ENCODE measurements at places on chromosomes 2 and 18.
A peak's percentile ranks its signal among the peaks of the same experiment; 100 is the strongest.

GRCh38 chr2:21422050-21422449 lies 298.3 kb downstream of the TDRD15 start:
- no peak for DNase-seq

DNA sequence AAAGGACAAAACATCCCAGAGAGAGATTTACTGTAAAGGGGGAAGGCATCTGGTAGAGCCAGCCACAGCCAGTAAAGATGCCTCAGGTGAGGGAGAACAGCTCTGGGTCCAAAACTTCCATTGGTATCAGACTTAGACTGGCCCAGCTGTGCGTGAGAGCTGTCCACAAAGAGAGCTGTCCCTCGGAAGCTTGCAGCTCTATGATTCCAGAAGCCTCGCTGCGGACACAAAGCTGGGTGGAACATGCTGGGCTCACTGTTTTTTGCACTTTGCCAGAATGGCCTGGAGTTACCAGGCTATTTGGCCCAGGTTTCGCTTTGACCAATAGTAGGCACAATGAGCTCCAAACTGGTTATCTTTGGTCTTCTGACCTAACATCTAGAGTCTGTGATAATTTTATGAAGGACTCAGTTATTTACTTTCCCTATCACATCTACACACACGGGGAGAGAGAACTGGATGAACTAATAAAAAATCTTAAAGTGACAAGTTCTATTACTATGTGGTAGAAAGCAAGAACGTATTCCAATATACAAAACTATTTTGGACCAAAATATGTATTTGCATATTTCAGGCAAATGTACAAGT lies 101.9 kb downstream of the DNER start:
- no peak for DNase-seq

- no peak for DNase-seq
Observed at GRCh38 chr18:38310936-38311335, 745.3 kb upstream of the CELF4 start.

DNA sequence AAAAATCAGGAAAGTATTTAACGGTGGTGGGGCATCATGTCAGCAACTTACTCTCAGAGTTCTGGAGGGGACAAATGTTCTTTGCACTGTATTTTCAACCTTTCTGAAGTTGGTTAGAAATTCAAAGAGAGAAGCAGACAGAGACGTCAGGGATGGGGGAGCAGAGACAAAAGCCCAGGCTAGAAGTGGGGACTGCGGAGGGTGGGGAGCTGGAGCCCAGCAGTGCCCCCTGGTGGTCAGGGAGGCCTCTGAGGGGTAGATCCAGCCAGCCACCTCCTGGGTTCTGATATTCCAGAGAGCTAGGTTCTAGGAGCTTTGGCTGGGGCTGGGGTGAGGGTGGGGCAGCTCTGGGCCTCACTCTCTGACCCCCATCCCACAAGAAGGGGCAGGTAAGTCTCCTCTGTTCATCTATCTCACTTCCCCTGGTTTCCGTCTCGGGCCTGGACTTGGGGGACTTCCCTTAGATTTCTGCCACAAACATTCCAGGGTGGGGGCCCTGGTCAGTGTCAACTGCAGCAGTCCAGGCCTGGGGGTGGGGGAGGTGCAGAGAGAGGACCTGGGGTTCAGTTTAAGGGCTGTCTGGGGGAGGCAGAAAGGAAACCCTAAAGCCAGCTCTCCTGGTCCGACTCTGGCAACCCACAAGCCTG lies 8.9 kb downstream of the TNS1 start:
- no peak for DNase-seq

DNA sequence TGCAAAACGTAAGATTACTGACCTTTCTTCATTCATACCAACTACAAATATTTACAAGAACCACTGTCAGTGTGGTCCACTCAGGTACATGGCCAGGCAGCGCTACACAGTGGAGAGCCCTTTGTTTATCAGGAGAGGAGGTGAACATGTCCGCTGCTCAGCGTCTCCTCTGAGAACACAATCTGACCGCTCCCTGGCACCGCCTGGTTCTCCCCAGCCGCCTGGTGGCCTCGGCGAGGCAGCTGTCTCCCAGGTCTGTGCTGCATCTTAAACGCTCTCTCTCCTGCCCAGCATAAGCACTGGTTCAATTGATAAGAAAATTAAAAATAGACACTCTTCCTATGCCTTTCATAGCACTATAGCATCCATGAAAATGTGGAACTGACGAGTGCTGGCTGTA lies 146.8 kb upstream of the PXDN start:
- DNase-seq = peak; percentile 4

GRCh38 chr2:239098288-239098970 lies 250.5 kb downstream of the TWIST2 start:
- no peak for DNase-seq

DNA sequence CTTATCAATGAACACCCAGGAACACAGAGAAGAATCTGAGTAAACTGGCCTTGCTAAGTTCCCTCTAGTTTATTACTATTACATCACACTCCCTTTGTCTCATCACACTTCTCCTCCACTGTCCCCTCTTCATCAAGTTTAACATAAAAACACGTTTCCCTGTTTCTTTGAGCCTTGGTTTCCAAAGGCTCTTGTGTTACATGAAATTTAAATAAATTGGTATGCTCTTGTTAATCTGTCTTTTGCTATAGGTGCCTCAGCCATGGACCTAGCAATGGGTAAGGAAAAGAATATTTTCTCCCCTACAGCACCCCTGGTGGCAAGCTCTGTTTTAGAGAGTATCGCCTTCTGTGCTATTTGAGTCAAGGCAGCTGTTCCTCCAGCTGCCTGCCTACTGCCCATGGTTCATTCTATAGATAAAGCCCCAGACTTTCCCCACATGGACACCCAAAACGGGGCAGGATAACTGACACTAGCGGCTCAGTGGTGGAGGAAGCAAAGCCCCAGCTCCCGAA lies 31.8 kb downstream of the TGIF1 start:
- DNase-seq = no peak

GRCh38 chr2:171522052-171522787 lies at the start of gene CYBRD1:
CYBRD1 (plus strand) TSS chr2:171522474; CDS start chr2:171522546, 72 bp downstream.
- no peak for DNase-seq

- DNase-seq = no peak
Observed at GRCh38 chr2:25473758-25474340, 132.1 kb upstream of the DNMT3A start.

DNA sequence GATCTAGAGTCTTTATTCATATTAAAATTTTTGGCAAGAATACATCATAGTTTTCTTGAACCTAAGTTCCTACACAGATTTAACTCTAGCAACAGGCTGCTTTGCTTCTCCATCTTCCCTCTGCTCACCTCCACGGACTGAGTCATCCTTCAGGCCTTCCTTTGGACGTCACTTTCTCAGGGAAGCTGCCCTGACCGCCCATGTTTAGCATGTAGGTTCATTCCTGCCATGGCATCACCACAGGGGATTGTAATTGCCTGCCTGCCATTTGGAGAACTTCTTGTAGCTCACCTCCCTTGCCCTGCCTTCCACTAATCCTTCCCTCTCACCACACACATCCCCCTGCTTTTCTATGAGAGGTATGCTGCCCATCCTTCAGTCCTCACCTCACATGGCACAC lies 43.9 kb upstream of the B3GNT2 start:
- no peak for DNase-seq

GRCh38 chr2:85175369-85176299 lies 42.4 kb downstream of the TCF7L1 start:
- DNase-seq = no peak

GRCh38 chr18:45916302-45916701 lies 50.8 kb downstream of the EPG5 start:
- DNase-seq = no peak

DNA sequence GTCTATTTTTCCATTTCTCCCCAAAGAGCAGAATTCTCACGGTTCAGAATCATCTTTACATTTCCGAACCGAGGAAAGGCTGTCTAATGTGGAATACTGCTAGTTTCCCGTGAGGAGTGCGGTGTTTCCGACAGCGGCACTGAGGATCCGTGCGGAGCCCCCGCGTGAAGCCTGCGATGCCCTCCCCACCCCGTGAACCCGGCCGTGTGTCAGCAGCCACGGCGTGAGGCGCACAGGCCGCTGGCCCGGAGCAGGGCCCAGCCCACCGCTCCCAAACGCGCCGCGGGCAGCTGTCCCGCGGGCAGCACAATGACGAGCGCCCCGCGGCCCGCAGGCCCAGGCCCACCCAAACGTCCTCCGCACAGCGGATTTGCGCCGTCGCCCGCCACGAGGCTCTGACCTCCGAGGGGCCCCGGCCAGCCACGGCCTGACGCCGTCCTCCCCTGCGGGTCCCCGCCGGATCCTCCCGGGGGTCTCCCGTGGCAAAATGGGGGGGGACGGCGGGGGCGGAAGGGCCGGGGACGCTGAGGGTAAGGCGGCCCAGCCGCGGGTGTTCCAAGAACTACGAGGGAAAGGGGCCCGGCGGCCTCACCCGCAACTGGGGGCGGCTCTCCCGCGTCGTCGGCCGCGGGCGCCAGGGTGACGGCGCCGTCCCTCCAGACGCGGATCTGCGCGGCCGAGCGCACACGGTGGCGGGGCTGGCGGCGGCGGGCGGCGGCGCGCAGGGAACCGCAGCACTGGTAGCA lies 796 bp downstream of the SPIRE1 start:
- DNase-seq = no peak

DNA sequence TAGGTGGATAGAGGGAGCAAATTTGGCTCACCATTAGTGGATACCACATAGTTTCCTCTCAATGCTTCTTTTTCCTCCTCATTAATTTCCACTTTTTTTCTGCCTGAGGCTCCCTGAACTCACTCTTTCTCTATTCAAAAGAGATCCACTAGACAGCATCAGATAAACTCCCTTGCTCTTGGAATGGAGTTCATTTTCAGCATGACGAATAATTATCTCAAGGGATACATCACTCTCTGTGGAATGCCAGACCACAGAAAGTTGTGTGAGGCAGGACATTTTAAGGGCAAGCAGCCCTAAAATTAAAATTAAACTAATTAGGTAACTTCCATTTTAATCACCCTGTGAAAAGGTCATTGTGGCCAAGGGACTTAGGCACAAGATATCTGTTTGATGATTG lies 1920.1 kb upstream of the CELF4 start:
- DNase-seq = no peak

DNA sequence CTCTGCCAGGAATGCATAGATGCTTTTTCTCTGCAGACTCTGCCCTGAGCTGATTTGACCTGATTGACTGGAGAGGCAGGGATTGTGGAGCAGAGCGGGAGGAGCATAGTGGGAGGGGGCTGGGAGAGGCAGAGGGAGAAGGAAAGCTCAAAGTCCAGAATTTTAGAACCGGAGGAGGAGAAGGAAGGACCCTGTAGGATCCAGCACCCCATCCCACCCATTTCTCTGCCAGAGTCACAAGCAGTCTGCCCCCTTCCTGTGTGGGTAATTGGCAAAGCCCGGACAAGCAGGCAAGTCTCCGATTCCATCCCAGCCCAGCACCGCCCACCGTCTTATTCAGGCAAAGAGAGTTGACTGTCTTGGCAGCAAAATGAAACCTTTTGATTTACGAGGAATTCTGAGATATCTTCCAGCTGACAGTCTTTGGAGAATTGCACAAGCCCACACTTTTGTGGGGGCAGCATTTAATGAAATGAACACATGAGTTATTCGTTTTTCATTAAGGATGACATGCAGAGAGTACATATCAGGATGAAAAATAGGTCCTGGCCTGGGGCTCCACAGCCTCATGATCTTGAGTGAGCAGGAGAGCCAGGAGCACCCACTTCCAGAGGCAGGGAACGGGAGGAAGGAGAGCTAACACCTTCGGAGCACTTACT lies 103.1 kb downstream of the MCFD2 start:
- no peak for DNase-seq

GRCh38 chr2:85797921-85798320 lies 44.1 kb downstream of the ATOH8 start:
- no peak for DNase-seq

GRCh38 chr2:181264441-181264840 lies 192.7 kb upstream of the ITGA4 start:
- no peak for DNase-seq

DNA sequence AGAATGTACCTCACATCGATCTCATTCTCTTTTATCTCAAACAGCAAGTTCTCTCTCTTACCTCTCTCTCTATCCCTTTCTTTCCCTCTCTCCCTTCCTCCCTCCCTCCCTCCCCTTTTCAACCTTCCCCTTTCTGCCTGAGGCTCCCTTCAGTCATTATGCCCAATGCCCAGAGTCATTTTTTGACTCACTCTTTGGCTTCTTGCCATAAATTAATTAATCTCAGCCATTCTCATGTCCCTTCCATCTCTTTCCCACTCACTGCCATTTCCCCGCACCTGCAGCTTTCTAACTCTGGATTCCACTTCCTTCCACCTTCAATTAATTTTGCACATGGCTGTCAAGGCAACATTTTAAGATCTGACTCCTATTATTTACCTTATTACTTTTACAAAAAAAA lies 60.1 kb downstream of the EVA1A start:
- no peak for DNase-seq

- no peak for DNase-seq
Observed at GRCh38 chr2:99821039-99821438, 321.4 kb downstream of the AFF3 start.

- no peak for DNase-seq
Observed at GRCh38 chr2:39150890-39151497, 30.1 kb upstream of the SOS1 start.

- DNase-seq = no peak
Observed at GRCh38 chr2:178422097-178422496, 28.9 kb downstream of the PRKRA start.

GRCh38 chr2:241298673-241299072 lies 16.8 kb downstream of the HDLBP start:
- no peak for DNase-seq

- no peak for DNase-seq
Observed at GRCh38 chr2:8433390-8433789, 248.5 kb upstream of the ID2 start.

- no peak for DNase-seq
Observed at GRCh38 chr18:50629148-50629631, 69.3 kb downstream of the MAPK4 start.

DNA sequence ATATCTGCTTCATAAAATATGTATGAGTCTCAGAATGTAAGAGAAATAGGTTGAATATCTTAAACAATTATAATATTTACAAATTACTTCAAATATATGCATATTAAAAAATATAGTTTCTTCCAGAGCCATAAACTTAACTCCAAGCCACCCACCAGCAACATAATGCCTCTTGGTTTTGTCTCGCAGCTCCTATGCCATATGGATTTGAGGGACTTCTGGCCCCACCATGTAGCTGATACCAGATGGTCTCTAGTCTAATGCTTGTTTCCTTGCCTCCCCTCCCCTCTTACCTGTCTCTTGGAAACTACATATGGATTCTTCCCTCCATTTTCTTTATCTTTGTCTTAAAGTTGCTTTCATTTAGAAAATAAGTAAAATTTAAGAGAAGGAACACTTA lies 114.3 kb downstream of the GCA start:
- no peak for DNase-seq

DNA sequence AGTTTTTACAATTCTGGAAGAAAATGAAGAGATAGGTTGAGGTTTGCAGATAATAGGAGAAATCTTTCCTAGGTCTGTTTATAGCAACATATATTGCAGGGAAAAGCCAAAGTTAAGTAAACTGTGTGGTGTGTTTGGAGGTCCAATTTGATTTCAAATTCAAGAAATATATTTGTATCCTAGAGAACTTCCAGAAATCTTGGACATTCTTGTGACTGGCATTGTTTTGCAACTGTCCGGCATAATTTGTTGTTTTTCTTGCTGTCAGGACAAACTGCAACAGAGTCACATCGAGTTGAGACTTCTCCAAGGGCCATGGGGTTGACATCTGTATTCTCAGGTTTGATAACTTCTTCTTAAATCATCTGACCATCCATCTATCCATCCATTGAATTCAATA lies 170.9 kb upstream of the ZEB2 start:
- DNase-seq = no peak

GRCh38 chr2:38631976-38632375 lies 29.2 kb upstream of the HNRNPLL start:
- no peak for DNase-seq
